ENCODE measurements at places on chromosomes 2 and 18. TPM values are rescaled to one million over a fixed set of nuclear protein-coding genes. Genes with fewer than 3 reads are reported as not detected.

DNA sequence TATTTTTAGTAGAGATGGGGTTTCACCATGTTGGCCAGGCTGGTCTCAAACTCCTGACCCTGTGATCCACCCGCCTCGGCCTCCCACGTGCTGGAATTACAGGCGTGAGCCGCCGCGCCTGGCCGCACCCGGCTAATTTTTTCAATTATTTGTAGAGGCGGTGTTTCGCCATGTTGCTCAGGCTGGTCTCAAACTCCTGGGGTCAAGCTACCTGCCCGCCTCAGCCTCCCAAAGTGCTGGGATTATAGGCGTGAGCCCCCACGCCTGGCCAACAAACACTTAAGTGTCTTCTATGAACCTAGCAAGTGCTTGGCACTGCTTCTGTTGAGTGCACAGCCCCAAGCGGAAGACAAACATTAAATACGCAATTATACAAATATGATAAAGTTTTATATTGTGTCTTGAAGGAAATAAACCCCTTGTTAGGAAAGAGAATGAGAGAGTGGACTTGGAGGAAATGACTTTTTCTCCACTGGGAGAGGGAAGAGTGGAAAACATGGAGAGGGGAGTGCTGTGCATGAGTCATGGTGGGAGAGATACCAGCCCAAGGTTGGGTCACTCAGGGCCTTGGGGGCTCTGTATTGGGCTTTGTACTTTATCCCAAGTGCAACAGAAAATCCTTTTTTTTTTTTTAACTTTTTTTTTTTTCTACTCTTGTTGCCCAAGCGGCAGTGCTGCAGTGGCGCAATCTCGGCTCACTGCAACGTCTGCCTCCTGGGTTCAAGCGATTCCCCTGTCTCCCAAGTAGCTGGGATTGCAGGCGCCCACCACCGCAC, 41.4 kb upstream of the ACTR2 start:
- DNase-seq = peak; percentile 59

DNA sequence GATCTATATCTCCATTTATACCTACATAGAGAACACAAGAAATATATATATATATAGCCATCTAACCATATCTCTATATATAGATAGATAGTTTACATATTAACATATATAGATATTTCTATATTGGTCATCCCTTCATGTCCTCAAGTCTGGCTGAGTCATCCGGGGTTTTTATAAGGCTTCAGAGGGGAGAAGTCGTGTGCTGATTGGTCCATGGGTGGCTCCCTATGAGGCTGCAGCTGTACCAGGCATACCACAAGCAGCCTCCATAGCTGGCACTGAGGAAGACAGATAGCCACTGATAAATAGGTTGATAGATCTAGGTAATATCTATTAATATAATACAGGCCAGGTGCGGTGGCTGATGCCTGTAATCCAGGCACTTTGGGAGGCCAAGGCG, 618.3 kb upstream of the SETBP1 start:
- no peak for DNase-seq

GRCh38 chr2:233387667-233388528, 33.6 kb downstream of the DGKD start:
- DNase-seq = peak; percentile 75

DNA sequence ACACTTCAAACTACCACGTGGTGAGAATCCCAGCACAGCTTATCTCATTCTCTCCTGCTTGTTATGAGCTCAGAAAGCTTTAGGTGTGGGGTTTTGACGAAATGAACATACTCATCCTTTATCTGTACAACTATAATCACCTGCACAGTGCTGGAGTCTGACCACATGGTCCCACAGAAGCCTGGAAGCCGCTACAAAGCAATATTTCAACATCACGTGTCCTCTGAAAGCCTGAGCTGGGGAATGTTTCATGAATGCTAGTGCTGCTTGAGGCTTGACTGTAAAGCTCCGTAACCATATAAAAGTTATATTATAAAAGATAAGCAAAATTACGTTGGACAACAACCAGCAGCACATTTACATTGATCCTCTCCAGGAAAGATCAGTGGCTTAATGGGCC, 43.9 kb downstream of the PIEZO2 start:
- no peak for DNase-seq

DNA sequence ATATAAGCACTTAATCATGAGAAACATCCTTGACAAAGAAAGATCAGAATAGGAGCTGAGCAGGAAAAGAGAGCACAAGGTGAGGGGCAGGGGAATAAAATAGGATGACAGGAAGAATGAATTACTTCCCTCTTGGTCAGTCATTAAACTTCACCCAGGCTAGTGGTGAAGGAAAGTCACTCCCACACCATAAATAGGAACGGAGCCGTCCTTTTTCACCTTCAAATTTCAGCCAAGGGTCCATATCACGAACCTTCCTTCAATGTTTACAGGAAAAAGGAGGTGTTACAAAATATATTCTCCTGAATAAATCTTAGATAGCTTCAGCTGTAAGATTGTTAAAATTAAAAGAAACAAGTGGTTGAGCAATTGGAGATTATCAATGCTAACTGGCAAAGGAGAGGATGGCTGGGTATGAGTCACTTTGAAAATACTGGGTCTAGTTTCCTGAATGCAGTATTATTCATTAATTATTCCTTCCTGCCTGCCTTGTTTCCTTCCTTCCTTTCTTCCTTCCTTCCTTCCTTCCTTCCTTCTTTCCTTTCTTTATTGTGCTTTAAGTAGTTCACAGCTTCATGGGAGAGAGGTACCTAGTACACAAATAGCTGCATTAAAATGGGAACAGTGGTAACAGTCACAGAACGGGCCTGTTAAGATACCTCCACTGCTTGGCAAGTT, 292.3 kb upstream of the ID2 start:
- DNase-seq = no peak

DNA sequence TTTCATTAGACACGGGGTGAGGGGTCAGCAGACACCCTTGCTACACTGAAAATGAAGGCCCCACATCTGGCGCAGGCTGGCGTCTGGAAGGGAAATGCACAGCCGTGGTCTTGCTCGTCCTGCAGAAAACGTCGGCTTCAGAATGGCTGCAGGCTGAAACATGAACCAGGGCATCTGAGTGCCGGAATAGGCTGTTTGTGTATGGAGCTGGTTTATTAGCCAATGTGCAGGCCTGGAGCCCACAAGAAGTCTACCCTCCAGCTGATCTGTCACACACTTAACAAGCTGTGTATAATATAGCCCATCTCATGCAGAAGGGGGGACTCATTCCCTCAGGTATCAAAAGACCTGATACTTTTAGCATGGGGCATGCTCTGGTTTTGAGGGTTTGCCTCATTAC, 153.4 kb upstream of the SOX11 start:
- no peak for DNase-seq

- DNase-seq = no peak
These were observed 34.1 kb upstream of the STAT1 start for GRCh38 chr2:191048073-191048472.

DNA sequence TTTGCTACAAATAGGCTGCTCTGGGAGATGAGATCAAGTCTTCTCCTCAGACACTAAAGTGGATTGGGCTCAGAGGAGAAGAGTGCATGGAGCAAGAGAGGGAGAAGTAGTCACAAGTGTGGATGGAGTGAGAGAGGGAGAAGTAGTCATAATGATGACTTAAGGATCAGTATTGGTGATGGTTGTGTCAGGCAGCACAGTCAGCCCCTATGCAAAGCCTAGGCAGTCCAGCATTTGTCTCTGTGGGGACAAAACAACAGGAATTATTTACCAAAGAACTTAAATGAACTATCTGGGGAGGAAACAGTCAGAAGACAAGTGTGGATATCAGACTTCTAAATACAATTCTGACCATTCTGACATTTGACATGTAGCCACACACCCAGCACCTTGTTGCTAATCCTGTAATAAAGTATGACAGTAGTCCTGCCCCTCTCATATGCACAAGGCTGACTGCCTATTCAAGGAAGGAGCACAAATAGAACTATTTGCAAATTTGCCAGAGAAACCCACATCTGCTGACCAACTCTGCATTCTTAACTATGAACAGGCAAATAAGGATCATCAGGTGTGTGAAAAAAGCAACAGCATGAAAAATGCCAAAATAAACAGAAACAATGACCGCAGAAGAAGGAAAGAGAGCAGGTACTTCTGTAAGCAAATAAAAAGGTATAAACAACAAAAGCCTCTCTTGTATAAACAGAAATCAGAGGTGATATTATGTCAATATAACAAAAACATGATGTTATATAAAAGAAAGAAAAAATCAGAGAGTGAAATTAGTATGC, 1597.9 kb upstream of the ACVR2A start:
- DNase-seq = no peak

GRCh38 chr2:161905389-161906046, 168.5 kb downstream of the DPP4 start:
- no peak for DNase-seq

GRCh38 chr18:57533006-57533867, 53.3 kb downstream of the FECH start:
- no peak for DNase-seq

LIMS3 gene
- 0.48 TPM for total RNA-seq

TCF23 gene
- not detected for total RNA-seq

EVX2 gene
- total RNA-seq = not detected

CYRIA gene
- total RNA-seq = 2.9 TPM

MFSD2B gene
- not detected for total RNA-seq

Data from transverse colon (tissue), 4 donors.